Right renal cortex interstitium (tissue), 3 donors: ENCODE measurements at places on chromosomes 4 and X. TPM values are rescaled to one million over a fixed set of nuclear protein-coding genes. Genes with fewer than 3 reads are reported as not detected.

TBCK gene
- 63.6 TPM for polyA plus RNA-seq

DOK7 gene
- 2.3 TPM for polyA plus RNA-seq

MAGEA11 gene
- not detected for polyA plus RNA-seq

RAB40A gene
- 3.0 TPM for polyA plus RNA-seq

MAGED4 gene
- polyA plus RNA-seq: 51.0 TPM

NMU gene
- 10.7 TPM for polyA plus RNA-seq

PABPC1L2A gene
- not detected for polyA plus RNA-seq

POLN gene
- 2.8 TPM for polyA plus RNA-seq

CT55 gene
- 0.20 TPM for polyA plus RNA-seq

TEX13B gene
- not detected for polyA plus RNA-seq

KLHL15 gene
- polyA plus RNA-seq: 15.8 TPM

HPGDS gene
- 2.1 TPM for polyA plus RNA-seq

REELD1 gene
- polyA plus RNA-seq: 0.31 TPM

CT45A1 gene
- not detected for polyA plus RNA-seq

TEX13C gene
- not detected for polyA plus RNA-seq

TMSB15A gene
- 67.2 TPM for polyA plus RNA-seq

LINC00632 gene
- 21.6 TPM for polyA plus RNA-seq

FAAH2 gene
- 13.5 TPM for polyA plus RNA-seq

SLC2A9 gene
- polyA plus RNA-seq: 9.0 TPM

UNC5C gene
- polyA plus RNA-seq: 36.8 TPM

IGSF1 gene
- 15.4 TPM for polyA plus RNA-seq
